T-helper 1 cell (primary cell): ENCODE measurements at places on chromosomes 4 and X.

DNA sequence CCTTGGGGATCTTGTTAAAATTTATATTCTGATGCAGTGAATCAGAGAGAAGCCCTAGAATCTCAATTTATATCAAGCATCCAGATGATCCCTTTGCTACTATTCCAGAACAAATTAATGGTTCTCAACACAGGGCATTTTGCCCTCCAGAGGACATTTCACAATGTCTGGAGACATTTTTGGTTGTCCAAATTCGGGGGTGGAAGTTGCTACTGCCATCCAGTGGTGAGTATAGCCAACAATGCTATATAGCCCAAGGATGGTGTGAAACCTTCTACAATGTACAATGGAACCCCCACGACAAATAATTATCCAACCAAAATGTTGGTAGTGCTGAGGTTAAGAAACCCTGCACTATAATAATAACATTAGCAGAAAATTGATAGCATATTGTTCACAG is 2440.0 kb downstream of the PCDH7 start:
- no peak for DNase-seq

DNA sequence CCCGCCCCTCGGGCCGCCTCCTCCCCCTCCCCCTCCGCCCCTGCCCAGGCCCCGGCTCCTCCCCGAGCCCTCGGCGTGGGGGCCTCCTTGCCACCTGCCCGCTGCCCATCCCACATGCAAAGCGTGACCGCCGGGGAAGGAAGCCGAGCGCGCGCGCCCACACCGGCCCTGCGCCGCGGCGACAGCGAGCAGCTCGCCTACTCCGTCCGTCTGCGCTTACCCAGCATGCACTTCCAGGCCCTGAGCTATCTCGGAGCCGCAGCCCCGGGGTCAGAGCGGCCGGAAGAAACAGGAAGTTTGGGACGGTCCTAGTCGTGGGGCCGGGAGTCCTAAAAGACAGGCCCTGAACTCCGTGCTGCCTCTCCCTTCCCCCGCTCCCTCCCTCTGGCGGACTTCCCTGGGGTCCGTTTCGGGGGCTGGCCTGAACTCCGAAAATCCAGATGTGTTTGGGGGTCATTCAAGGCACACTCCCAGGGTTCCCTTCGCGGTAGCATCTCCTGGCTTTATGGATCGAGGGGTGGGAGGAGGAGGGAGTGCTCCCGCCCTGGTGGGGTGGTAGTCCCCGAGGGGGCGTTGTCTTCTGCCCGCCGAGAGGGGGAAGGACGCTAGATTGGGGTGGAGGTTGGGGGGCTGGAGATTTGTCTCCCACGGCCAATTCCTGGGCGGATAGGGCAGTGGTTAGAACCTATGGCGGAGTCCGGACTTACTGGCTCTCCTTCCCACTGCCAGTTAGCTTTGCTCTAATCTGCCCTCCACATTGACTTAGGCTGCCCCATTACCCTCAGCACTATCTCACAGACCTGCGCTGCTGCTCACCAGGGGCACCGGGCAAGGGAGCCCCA is 25.0 kb upstream of the BCORL1 start:
- DNase-seq: peak; percentile 29

DNA sequence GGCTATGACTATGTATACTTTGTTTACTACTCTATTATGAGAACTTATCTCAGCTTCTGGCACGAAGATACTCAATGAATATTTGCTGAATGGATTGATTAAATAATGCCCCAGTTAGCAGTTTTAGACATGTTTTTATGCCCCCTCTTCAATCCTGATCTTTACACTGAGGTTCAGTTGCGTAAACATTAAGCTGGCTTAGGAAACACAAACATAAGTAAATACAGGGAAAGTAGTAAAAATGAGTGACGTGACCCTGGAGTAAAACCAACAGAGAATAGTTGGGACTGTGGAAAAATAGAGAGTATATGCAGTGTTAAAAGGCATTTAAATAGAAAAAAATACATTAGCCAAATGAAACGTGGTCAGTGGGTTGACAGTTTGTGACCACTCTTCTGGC is 387.0 kb upstream of the ACTRT1 start:
- DNase-seq: no peak

DNA sequence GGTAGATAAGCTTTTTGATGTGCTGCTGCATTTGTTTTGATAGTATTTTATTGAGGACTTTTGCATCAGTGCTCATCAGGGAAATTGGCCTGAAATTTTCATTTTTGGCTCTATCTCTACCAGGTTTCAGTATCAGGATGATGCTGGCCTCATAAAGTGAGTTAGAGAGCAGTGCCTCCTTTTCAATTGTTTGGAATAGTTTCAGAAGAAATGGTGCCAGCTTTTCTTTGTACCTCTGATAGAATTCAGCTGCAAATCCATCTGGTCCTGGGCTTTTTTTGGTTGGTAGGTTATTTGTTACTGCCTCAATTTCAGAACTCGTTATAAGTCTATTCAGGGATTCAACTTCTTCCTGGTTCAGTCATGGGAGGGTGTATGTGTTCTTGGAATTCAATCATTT is 15.6 kb upstream of the TMPRSS11F start:
- no peak for DNase-seq

GRCh38 chr4:8537041-8537461 is 43.1 kb upstream of the GPR78 start:
- DNase-seq: no peak

GRCh38 chrX:81957900-81958545 is 756.1 kb downstream of the SH3BGRL start:
- DNase-seq: no peak

- DNase-seq: no peak
These were observed 89.1 kb upstream of the TET2 start for GRCh38 chr4:105057370-105058105.

DNA sequence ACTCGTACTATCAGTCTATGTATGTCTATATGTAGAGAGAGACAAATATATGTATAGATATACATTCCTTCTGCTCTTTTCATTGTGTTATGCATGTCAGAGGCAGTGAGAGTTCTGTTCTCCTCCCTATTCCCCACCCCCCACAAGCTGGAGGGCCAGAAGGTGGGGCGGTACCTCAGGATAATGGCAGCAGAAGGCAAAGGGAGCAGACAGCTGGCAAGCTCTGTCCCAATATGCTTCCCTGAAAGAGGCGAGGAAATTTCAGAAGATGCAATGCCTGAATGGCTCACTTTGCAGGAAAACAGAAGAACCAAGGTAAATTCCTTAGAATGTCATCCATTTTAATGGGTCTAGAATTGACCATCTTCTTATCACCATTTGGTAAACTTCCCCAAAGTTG is 114.4 kb downstream of the NAA11 start:
- DNase-seq: no peak

DNA sequence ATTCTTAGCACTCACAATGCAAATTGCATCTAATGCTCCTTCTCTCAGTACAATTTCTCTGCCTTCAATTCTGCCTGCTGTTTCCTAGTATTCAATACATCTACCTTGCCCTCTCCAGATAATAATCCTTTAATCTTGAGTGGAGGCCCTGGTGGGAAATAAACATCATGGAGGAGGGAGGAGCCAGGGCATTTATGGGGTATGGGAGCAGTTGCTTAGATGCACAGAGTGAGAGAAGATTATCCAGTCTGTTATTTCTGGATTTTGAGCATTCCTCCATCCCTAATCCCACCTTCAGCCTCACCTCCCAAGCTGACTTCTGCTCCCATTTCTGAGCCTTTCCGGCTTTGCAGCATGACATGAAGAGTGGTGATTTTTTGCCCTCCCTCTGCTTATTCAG is 127.9 kb upstream of the PPP3CA start:
- DNase-seq: no peak

GRCh38 chr4:101421386-101421785 is 74.1 kb upstream of the PPP3CA start:
- DNase-seq: no peak

DNA sequence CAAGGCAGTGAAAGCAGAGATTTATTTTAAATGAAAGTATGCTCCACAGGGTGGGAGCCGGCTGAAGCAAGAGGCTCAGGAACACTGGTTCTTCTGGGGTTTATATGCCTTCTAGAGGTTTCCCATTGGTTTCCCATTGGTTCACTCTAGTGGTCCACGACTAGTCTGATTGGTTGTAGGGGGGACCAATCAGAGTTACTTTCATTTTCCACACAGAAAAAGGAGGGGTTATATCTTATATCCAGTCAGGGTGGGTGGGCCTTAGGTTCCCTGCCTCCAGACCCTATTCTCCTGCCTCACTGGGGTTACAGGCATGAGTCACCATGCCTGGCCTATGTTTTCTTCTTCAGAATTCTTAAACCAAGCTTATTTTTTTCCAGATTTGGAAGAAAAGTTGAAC is 101.6 kb downstream of the KLHL8 start:
- no peak for DNase-seq

- DNase-seq: no peak
These were observed 6.9 kb upstream of the VEGFC start for GRCh38 chr4:176799653-176800052.

GRCh38 chr4:186839122-186840037 is 115.7 kb upstream of the FAT1 start:
- no peak for DNase-seq

DNA sequence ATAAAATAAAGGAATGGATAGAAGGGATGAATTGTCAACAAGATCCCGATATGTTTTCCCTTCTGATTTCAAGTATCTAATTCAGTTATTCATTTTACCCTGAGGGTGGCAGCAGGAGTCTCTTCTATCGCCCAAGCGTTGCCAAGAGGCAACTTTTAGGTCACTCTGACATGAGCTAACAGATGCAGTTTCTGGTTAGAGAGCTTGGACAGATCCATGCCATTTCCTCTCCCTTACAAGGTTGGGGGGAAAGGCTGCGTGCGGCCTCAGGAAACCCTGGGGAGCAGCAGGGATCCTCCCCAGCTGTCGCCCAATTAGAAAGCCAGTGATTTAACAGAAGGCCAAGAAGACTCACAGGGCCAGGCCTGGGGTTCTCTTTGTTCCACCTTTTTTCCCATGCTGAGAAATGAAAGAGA is 35.3 kb upstream of the WAS start:
- peak; percentile 23 for DNase-seq

DNA sequence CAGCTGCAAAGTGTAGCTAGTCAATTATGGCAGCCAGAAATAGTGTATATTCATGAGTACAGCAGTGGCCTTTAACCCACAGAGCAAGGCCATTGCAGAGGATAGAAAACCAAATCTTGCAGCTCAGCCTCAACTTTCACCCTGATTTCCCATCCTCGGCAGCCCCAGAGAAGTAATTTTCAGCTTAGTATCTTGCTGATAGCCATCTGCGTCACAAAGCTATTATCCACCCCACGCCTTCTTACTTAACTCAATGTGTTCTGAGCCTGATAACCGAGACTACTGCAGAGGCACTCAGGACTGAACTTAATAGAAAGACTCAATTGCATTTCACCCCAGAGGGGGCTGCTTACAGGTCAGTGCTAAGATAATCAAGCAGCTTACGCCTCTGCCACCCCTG is 174.5 kb upstream of the MAOA start:
- DNase-seq: no peak

DNA sequence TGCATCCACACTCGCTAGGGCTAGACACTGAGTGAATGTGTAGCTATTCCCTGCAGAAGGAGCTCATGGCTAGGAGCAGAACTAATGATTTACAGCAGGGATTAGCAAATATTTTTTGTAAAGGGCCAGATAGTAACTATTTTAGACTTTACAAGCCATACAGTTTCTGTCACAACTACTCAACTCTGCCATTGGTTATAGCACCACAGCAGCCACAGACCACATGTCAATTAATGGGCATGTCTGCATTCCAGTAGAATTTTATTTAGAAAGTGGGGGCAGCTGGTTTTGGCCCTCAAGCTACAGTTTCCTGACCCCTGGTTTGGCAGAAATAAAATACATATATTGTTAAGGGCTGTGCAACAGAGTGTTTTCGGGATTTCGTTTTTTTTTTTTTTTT is 192.6 kb downstream of the FRMPD4 start:
- DNase-seq: no peak

GRCh38 chr4:123352240-123352945 is 44.2 kb upstream of the SPRY1 start:
- DNase-seq: no peak

- no peak for DNase-seq
These were observed 73.7 kb downstream of the CHST7 start for GRCh38 chrX:46647251-46647650.

DNA sequence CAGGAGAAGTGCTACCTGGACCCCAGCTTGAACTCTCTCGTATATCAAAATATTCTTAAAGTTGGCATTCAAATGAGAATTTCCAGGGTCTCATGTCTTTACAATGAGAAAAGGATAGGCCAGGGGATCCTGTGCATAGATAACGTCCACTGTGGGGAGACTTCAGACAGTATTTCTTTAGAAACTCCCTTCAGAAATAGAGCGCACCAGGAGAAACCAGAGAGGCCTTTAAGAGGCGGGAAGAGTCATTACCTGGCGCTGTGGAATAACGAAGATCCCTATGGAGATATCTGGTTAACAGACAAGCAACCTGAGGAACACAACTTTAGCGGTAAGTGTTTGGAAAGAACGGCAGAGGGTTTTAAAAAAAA is 600 bp downstream of the RADX start:
- DNase-seq: no peak

DNA sequence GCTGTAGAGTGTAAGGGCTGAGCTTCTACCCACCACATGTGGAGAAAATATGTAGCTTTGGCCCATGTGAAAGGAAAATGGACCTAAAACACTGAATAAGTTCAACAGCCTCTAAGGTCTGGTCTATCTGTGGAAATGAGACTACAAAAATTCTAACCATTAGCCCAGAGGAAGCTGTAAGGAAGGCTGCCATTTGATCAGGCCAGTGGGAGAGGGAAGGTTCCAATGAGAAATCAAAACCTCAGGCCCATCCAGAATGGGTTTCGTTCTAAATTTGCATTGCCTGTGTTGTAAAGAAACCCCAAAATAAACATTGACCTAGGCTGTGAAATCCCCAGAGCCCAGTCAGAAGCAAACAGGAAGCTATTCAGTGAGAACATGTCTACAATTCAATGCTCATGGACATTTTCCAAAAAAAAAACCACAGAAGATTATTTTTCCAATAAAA is 320.4 kb upstream of the SLC7A11 start:
- no peak for DNase-seq

- DNase-seq: no peak
These were observed 92.8 kb upstream of the CCDC160 start for GRCh38 chrX:134144231-134144630.

DNA sequence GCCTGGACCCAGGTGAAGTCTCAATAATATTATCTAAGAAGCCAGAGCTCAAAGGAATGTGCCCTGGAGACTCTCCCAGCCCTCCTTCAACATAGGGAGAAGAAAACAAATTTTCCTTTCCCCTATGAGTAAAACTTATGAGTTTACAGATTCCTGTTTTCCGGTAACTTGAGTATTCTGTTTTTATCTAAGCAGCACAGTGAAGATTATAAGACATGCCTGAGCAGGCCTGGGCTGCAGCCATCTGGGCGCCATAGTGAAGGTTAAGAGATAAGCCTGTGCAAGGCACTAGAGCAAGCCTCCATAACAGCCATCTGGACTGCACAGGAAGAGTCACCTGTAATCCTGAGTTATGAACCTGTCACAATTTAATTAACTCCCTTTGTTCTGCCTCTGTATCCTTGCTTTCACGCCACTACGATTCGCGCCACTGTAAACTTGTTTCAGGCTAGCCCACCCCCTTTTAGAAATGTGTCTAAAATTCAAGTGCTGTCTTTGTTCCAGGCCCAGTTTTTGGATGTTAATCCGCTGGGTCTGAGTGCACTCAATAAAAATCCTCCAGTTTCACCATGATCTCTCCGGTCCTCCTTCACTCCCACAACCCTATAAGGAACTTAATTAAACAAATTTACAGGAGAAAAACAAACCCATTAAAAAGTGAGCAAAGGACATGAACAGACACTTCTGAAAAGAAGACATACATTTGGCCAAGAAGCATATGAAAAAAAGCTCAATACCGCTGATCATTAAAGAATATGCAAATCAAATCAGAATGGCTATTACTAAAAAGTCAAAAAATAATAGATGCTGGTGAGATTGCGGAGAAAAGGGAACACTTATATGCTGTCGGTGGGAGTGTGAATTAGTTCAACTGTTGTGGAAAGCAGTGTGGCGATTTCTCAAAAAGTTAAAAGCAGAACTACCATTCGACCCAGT is 189.5 kb downstream of the APBB2 start:
- DNase-seq: no peak
